Kidney epithelial cell (primary cell): ENCODE measurements at places on chromosomes 4 and X. TPM values are rescaled to one million over a fixed set of nuclear protein-coding genes. Genes with fewer than 3 reads are reported as not detected.

DNA sequence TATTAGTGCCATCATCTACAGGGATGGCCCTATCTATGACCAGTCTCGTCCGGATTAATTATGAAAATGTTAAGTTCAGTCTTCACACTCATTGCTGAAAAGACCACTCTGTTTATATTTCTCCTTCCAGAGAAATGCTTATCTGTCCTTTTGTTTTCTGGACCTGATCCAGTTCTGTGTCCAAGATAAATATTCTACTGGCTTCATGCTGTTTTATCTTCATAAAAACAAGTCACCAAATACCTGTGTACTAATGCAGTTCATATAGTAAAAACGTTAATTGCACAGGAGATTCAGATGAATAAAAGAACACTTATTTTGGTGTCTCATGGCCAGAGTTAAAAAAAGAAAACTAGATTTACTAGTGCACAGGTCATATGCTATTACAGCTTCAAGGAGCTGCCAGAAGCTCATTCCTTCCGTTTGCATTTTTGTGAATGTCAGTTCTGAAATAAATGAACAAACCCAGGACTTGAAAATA, 17.3 kb downstream of the FNIP2 start:
- DNase-seq: no peak

- DNase-seq: no peak
These were observed 20.0 kb downstream of the NDP start for GRCh38 chrX:43953218-43953617.

- no peak for DNase-seq
These were observed 98.2 kb upstream of the HHIP start for GRCh38 chr4:144547678-144548298.

- DNase-seq: no peak
These were observed 269.2 kb upstream of the NRK start for GRCh38 chrX:105553118-105553517.

DNA sequence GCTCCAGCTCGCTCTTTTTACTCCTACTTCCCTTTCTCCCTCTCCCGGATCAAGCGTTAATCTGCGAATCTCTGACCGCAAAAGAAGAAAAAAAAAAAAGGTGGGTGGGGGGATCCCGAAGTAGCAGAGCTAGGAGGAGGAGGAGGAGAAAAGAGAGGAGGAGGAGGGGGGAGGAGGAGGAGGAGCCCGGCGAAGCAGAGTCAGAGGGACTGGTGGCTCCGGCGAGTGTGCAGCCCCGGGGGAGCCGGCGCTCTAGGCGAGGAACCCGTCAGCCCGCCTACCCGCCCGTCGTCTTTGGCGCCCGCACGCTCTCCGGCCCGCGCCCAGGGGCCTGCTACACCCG, at the start of gene NHSL2:
Gene NHSL2 (plus strand): TSS at position 203 of the 343 bp plus-strand sequence.
- DNase-seq: no peak

DNA sequence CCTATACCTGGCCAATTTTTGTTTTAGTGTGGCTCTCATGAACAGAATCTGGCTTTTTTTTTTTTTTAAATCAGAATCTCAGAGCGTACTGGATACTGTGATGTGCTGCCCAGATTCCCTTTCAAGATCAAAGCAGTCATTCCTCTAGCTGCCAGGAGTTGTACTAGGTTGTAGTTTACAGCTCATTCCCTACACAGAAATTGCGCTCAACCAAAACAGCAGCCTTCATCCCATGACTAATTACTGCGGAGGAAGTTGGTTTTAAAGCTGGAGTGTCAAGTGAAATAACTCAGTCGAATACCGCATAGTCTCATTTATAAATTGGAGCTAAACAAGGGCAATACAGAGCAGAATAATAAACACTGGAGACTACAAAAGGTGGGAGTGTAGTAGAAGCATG, 12.2 kb upstream of the TMPRSS11B start:
- DNase-seq: no peak

DNA sequence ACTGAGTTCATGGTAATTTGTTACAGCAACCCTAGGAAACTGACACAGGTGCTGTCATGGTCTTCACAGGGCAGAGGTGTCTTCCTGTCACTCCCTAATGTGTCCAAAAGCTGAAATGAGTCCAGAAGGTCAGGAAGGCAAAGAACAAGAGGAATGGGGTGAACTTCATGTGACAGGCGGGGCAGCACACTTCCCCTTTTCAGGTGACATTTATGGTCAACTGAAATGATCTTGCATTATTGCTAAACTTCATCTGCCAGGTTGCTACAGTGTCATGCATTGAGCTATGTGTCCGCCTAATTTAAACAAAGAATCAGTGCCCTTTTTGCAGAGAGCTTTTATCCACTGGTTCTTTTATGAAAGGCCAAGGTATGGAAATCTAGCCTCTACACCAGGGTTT, 15.9 kb upstream of the CCDC149 start:
- no peak for DNase-seq

Gene TEX13C
- not detected in 2 replicates for total RNA-seq

GRCh38 chrX:30824275-30824674, 64.8 kb downstream of the TAB3 start:
- DNase-seq: no peak

- DNase-seq: no peak
These were observed 48.2 kb downstream of the PPEF1 start for GRCh38 chrX:18755651-18756050.

GRCh38 chrX:143669395-143669794, 33.5 kb upstream of the SLITRK4 start:
- no peak for DNase-seq

GRCh38 chr4:74822603-74823002, 28.3 kb upstream of the BTC start:
- DNase-seq: no peak

- no peak for DNase-seq
These were observed 6.3 kb downstream of the EFNB1 start for GRCh38 chrX:68835104-68835442.

Gene NWD2
- 0.04 and 0.07 TPM in 2 replicates for total RNA-seq

DNA sequence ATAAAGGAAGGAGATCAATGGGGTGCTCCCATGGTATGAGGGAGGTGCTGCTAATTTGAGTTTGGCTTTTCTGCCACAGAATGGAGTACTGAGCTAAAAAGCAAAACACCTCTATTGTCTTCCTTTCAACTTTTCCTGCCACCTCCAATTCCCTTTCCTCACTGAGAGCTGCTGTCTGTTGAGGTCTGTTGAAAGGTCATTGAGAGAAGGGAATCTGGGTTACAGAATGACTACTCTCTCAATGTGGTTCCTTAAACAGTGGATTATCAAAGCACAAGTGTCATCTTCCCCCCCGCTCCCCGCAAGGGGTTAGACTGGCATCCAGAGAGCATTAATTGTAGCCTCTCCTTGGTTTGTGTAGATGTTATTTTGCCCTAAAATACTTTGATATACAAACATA, 10.7 kb downstream of the USP9X start:
- no peak for DNase-seq

DNA sequence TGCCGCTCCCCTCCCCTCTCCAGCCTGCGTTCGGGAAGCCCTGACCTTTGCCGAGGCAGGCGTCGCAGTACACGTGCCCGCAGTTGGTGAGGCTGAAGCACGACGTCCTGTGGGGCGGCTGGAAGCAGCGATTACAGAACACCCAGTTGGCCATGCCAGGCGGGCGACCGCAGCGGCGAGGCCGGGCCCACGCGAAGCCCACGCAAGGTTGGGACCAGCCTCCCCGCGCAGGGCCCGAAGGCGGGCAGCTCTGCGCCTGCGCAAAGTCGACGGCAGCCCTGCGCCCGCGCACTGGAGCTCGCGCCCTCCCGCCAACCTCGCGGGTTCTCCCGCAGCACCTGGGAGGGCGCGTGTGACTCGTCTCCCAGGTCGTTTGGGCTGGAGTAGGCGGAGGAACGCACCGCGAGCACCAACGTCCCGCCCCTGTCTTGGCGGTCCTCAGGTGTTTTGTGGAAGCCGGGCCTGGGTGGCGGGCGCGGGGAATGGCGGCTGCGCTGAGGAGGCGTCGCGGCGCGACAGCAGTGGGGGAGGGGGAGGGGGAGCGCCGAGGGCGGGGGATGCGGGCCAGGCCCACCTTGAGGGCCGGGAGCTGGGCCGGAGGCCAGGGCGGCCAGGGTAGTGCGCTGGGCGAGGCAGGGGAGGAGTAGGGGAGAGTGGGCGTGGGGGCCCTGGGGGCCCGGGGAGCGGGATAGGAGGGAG, at the start of gene RNF212:
Gene RNF212 (minus strand): TSS at position 254 of the 699 bp plus-strand sequence. CDS start 100 bp downstream, at position 154.
- no peak for DNase-seq

DNA sequence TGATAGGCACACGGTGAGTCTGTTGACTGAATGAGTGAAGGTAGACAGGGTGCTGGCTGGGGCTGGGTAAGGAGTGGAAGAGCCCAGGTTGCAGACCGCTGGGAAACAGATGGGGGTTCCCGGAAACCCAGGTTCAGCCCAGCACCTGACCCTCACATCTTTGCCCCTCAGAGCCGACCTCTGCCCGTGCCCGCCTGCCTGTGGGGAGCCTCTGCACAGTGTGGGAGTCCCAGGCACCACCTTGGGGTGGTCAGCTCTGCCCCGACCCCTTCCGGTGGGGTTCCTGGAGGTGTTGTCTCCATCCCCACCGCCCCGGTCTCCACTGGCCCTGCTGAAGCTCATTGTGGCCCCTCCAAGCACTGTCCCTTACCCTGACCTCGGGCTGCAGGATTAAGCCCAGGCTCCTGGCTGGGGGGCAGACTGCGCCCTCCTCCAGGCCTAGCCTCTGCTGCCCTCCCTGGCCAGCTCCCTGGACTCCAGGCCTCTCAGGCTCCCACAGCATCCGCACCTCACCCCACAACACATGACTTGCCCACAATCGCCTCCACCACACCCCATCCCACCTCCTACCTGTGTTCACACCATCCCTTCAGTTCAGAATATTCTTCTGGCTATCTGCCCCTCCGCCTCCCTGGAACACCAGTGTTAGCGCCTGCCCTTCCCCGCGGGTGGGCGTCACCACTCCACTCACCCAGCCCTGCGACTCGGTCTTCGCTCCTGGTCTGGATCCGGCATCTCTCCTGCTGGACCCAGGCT, 21.4 kb downstream of the HMX1 start:
- DNase-seq: no peak

- no peak for DNase-seq
These were observed 73.1 kb downstream of the WFS1 start for GRCh38 chr4:6342530-6343293.

- no peak for DNase-seq
These were observed 5.1 kb downstream of the MED28 start for GRCh38 chr4:17619416-17620105.

Gene GUCY1B1
- 1.7 and 2.8 TPM in 2 replicates for total RNA-seq

- DNase-seq: no peak
These were observed 73.0 kb downstream of the AFF1 start for GRCh38 chr4:87007528-87008446.

Gene UGT2B7
- total RNA-seq: 42.7 and 45.9 TPM in 2 replicates

- DNase-seq: no peak
These were observed 181.1 kb downstream of the EVC2 start for GRCh38 chr4:5527211-5527610.

DNA sequence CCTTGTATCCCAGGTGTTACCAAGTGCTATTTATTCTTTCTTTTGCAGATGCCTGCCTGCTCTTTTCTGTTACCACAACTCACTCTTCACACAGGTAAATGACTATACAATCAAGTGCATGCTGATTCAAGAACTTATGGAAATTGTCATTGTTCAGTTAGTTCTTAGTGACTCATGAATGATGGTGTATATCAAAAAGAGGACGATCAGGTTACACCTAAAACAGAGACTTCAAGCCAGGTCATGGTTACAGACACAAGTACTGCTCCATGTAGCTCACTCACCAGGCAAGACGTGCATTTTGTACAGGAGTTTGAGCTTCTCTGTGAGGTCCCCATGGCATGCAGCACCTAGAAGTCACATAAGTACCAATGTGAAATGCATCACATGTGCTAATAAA, 59.3 kb upstream of the UCP1 start:
- DNase-seq: no peak

GRCh38 chr4:53026233-53026632, 164.1 kb downstream of the RASL11B start:
- DNase-seq: no peak

DNA sequence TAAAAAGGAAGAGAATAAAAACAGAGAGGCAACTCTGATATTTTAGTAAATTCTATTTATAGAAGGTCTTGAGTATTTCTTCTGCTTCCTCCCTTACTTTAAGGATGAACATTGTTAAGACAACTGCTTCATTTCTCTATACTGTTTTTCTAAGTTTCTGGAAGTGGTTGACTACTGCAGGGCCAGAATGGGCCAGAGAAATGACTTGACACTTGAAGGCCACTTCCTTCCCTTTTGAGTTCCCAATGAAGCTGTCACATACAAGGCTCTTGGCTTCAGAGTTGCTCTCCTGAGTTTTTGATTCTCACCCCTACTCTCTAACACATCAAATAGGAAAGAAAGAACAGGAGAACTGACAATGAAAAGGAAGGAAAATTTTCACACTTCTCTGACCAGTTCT, 37.6 kb downstream of the PKD2 start:
- no peak for DNase-seq

DNA sequence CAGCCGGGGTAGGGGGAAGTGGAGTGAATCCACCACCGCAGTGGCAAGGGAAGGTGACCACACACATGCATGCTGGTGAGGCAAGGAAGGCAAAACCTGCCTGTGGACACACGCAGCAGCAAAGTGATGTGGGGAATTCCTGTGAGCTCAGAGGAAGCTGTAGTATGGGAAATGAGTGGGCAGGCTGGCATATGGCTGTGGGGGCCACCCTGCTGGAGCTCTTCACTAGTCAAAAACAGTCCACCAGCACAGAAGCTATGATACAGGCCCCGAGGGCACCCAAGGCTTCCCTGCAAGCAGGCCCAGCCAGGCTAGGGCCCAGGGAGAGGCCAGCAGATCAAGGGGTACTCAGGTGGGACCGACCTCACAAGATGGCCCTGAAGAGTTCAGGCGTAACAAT, 239.1 kb downstream of the CHM start:
- DNase-seq: no peak

Gene LETM1
- total RNA-seq: 41.5 and 49.0 TPM in 2 replicates

Gene ADGRG4
- total RNA-seq: not detected in 2 replicates

GRCh38 chr4:186137196-186137794, 32.8 kb downstream of the FAM149A start:
- DNase-seq: no peak

- no peak for DNase-seq
These were observed 138.3 kb downstream of the UNC5C start for GRCh38 chr4:95410387-95410977.

DNA sequence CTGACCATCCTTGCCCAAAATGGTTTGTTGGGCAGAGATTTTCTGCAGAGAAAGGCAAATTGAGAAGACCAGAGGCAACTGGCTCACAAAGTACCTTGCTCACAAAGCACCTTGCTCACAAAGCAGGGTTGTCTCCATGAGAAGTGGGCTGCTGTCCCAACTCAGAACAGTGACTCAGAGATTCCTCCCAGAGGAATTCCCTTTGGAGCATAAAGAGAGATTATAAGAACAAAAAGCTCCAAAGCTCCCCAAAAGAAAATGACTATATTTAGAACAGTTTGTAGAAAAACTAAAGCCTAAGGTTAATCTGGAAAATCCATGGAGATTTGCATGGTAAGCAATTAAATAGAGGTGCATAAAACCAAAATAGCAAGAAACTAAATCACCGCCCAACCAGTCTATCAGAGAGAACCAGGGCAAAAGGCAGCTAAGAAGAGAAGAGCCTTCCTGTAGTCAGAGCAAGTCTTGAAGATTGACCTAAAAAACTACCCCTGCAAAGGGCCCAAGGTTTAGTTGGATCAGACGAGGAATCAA, 731.4 kb downstream of the FAT4 start:
- no peak for DNase-seq
